ENCODE measurements at places on chromosomes 4 and X.

DNA sequence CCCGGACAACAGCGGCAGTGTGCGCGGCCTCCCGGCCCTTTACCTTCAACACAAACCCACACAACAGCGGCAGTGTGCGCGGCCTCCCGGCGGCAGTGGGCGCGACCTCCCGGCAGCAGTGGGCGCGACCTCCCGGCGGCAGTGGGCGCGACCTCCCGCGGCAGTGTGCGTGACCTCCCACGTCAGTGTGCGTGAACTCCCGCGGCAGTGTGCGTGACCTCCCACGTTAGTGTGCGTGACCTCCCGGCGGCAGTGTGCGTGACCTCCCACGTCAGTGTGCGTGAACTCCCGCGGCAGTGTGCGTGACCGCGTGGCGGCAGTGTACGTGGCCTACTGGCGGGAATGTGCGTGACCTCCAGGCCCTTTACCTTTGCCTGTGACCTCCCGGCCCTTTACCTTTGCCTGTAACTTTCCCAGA is 576.6 kb upstream of the FRG1 start:
- DNase-seq: no peak

- DNase-seq: peak; percentile 28
Measured at GRCh38 chrX:20361890-20362262, 95.2 kb upstream of the RPS6KA3 start.

DNA sequence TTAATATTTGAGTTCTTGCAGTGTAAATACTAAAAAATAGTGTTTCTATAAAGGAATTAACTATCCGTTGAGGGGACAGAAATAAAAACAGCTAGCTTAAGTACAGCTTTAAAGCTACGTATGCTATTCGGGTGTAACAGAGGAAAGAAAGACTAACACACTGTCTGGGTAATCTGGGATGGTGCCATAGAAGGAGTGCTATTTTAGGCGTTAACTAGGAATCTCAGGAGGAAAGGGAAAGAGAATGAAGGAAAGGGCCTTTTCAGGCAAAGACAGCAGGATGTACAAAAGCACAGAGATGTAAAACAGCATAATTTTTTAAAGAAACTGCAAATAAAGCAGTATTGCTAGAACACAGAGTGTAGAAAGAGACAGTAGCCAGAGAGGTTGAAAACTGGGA is 161.8 kb downstream of the RAP1GDS1 start:
- DNase-seq: no peak

DNA sequence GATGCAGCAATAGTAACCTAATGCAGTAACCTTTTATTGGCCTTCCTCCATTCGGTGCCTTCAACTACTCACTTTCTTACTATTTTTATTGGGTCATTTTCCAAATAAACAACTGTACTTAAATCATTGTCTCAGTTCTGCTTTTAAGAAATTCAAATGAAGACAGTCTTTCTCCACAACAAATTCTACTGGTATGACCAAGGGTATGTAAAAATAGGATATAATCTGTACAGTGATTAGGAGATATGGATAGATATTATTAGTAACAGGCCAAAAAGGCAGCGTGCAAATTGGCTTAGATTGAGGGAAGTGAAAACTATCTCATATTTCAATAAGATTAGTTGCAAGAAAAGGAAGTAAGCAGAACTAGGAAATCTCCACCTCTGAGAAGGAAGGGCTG is 177.4 kb upstream of the PPP1R2C start:
- no peak for DNase-seq

- peak; percentile 50 for DNase-seq
Measured at GRCh38 chrX:111095974-111096895, at the start of gene PAK3. Gene PAK3 (plus strand): TSS chrX:111096191. CDS start chrX:111123104, 26,913 bp downstream.

DNA sequence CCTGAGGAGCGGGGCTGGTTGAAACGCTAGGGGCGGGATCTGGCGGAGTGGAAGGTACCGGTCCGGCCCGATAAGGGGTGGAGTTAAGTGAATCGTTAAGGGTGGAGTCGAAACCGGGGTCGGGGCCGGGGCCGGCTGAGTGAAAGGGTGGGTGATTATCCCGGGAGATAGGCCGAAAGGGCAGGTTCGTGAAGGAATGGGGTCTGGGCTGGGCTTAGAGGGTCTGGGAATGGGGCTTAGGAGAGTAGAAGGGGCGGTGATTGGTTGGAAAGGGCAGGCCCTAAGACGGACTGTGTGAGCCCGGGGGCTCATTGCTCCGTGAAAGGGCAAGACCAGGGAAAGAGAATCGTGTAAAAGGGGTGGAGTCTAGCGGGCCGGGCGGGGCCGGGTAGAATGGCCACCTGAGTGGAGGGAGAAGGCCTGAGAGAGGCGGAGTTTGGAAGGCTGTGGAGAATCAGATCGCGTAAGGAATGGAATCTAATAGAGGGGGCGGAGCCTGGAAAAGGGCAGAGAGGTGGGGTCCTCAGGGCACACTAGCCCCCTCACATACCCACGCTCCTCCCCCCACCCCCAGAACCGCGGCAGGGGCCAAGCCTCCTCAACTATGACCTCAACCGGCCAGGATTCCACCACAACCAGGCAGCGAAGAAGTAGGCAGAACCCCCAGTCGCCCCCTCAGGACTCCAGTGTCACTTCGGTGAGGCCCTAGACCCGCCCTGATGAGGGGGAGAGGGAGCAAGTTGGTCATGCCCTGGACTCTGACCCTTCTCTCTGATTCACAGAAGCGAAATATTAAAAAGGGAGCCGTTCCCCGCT is 430 bp downstream of the HDAC6 start:
- DNase-seq: peak; percentile 71

DNA sequence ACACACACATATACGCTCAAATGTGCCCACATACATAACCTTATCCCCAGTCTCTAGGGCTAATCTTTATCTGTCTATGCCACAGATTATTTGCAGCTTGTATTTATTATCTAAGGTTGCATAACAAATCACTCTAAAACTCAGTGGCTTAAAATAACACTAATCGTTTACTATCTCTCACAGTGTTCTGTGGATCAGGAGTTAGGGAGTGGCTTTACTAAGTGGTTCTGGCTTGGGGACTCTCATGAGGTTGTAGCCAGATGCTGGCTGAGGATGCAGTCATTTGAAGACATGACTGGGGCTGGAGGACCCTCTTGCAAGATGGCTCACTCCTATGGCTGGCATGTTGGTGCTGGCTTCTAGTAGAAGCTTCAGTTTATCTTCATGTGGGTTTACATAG is 68.5 kb upstream of the LNX1 start:
- DNase-seq: no peak

DNA sequence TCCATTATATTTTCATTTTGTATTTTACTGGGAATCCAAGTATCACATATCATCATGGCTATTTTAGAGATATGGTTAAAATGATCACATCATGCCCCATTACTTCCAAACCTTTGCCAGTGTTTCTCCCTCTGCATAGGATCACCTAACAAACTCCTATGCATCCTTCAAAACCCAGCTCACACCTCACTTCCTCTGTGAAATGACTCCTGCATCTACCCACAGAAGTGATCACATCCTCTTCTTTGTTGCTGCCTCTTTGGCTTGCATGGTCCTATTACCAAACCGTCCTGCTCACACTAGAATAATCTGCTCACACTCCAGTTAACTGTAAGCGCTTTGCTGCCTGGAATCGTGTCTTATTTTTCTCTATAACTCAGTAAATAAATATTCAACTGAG is 74.7 kb upstream of the C4orf50 start:
- DNase-seq: no peak

DNA sequence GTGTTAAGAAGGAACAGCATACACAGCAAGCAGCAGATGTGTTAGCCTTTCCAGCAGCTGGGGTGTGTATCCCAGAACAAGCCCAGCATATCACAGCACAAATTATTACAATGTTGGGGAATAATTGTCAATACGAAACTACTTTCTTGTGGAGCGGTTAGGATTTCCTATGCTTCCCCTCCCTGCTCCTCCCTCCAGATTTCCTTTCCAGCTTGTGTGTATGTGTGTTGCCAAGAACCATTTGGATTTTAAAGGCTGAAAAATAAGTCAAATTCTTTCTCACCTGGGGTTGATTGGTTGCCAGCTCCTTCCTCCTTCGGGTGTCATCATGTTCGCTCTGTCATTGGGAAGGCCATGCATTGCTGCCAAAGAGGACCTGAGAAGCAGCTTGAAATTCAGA is 178.2 kb upstream of the FRMPD4 start:
- DNase-seq: no peak

- no peak for DNase-seq
Measured at GRCh38 chr4:104859601-104860237, 287.0 kb upstream of the TET2 start.

- no peak for DNase-seq
Measured at GRCh38 chrX:24426340-24426913, 38.7 kb upstream of the PDK3 start.

DNA sequence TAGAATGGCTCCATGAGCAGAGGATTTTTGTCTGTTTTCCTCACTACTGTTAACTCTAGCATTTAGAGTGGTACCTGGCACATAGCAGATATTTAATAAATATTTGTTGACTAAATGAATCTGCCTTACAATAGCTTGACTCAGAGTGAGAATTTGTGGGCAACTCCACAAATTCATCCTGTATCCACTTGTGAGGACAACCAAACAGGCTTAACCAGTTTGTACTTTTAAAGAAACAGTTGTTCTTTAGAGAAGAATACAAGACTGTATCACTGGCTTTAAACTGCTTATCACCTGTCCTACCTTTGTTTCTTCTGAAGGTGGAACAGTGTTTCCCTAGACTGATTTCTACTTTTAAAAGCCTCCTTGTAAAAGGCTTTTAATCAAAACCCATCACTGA is 141.3 kb upstream of the SH3RF1 start:
- no peak for DNase-seq

DNA sequence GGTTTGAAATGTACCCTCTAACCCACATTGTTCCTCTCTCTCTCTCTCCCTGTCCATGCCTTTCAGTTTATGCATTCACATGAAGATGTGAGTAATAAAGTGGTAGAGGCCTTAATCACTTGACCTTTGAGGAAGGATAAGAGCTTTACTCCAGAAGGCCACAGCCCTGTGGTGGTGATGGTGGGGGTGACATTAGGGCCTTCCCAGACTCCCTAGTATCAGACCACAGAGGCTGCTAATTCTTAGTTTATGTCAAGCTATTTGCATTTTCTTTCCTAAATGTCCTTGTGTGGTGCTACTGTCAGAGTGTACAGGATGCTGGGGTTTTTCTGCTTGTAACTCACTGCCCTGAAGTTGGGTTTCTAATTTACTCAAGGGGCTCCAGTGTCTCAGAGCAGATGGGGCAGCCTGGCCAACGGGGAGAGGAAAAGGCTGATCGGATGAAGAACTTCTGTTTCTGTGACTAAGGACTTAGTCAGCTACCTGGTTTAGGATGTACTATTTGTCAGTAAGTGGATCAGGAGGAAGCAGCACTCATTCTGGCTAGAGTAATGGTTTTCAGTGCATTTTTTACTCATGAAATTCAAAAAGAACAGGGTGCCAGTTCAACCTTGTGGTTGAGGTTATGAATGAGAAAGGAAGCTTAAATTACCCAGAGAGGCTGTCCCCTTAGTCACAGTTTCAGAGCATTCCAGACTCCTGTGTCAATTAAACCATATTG is 509.6 kb upstream of the DIPK2B start:
- DNase-seq: no peak

- DNase-seq: no peak
Measured at GRCh38 chr4:184792950-184793555, 32.7 kb downstream of the ACSL1 start.

- no peak for DNase-seq
Measured at GRCh38 chr4:10283761-10284160, 167.2 kb upstream of the WDR1 start.
